Caki2 (cell line): ENCODE measurements at places on chromosomes 11 and 22. TPM values are rescaled to one million over a fixed set of nuclear protein-coding genes. Genes with fewer than 3 reads are reported as not detected.

GRCh38 chr11:71994786-71995185, 3.9 kb upstream of the IL18BP start:
- DNase-seq: no peak

The NRXN2 gene
- total RNA-seq: 2.2 and 22.7 TPM in 2 replicates

DNA sequence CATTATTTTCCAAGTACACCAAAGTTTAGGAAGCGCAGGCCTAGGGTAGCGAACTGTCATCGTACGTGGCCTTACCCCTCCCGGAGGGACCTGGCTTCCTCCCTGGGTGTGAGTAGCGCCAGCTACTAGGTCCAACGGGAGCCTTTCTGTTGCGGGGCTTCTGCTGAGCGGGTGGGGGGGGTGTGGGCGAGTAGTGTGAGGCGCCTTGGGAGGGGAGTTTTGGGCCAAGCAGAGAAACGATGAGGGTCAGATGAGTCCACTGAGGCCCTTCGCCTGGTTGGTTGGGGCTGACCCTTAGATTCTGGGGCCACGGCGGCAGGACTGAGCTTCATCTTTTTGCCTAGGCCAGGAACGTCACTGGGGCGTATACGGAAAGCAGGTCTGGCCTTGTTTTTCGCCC, 868 bp downstream of the TEF start:
- DNase-seq: no peak

- DNase-seq: no peak
Observed at GRCh38 chr11:45412051-45412471, 125.9 kb upstream of the SYT13 start.

- no peak for DNase-seq
Observed at GRCh38 chr11:66881927-66882452, 25.1 kb downstream of the LRFN4 start.

DNA sequence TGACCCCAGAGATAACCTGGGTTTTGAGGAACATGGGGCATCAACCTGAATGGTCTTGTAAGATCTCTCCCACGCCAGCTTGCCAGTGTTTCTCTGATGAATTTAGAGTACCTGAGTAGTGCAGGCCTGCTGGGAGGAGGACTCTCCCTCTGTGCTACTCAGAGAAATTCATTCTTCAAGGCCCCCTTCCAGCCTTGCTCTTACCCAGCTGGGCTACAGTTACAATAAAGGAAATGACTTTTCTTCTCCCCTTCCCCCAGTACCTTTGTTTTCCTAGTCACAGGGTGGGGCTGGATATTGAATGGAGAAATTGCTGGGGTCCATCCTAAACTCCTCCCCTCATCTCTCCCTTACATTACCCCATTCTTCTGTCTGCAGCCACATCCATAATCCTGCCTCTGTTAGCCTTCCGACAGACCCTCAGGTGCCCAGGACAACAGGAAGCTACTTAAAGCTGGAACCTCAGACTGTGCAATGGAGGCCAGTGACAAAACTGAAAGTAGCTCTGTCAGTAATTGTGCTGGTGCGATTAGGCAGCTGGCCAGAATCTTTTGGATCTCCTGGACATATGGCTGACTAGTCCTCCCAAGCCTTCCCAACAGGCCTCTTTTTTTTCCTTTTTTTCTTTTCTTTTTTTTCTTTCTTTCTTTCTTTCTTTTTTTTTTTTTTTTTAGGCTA, 17.4 kb downstream of the LIMK2 start:
- DNase-seq: no peak
